ENCODE measurements at places on chromosomes 5 and 9.

DNA sequence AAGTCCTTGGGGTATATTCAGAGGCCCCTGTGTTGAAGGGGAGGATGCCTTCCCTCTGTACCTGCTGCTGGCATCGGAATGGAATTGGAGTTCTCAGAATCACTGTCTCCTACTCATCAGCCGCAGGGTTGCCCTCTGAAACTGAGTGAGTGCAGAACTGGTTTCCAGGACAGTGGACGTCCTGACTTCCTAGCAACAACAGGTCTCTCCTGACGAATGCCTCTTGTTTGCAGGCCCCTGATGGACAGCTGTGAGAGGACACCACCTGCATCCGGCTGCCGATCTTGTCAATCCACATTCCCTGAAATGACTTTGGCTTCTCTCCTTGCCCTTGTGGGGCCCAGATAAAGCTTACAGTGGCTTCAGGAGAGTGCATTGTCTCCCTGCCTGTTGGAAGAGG is 274.5 kb downstream of the NSG2 start:
- DNase-seq: no peak

DNA sequence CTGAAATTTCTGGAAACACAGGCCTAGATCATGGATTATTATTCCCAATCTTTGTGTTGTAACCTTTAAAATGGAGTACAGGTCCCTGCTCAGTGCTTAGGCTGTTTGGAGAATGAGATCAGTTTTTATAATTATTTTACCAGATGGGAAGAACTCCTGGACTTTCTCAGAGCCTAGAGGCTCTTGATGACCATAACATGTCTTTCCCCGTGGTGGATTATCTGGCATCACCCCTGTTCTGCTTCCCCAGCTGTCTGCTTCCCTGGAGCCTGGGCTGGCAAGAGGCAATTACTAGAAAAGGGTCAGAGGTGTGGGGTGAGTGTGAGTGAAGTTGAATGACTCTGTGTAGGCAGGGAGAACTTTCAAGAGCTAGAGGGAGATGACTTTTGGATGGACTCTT is 143.0 kb downstream of the CARTPT start:
- no peak for DNase-seq

DNA sequence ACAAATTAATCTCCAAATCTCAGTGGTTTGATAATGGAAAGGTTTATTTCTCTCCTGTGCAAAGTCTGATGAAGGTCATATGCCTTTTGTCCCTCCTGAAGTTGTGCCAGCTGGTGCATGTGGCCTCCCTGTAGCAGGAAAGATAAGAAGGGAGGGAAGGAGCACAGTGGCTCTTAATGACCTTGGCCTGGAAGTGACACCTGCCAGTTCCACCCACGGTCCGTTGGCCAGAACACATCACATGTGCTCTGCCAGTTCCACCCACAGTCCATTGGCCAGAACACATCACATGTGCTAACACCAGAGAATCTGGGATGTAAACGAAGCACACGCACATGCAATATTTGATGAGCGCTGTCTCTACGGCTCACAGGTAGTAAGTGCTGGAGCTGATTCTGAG is 130.9 kb downstream of the DOCK2 start:
- no peak for DNase-seq

DNA sequence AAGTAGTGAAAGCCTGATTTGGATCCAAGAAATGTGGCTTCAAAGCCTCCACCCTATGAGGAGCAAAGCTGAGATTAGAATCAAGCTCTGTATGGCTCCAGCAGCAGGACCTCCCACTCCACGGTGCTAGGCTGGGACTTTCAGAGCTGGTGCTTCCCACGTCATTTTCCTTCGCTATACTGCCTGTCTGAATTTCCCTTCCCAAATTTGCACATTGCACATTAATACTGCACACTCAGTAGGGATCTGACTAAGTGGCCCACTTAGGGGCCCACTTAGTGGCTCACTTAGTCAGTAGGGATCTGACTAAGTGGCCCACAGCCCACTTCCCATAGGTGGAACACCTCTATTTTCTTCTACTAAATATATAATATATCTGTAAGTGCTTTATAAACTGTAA is 14.1 kb upstream of the SPDL1 start:
- DNase-seq: no peak

DNA sequence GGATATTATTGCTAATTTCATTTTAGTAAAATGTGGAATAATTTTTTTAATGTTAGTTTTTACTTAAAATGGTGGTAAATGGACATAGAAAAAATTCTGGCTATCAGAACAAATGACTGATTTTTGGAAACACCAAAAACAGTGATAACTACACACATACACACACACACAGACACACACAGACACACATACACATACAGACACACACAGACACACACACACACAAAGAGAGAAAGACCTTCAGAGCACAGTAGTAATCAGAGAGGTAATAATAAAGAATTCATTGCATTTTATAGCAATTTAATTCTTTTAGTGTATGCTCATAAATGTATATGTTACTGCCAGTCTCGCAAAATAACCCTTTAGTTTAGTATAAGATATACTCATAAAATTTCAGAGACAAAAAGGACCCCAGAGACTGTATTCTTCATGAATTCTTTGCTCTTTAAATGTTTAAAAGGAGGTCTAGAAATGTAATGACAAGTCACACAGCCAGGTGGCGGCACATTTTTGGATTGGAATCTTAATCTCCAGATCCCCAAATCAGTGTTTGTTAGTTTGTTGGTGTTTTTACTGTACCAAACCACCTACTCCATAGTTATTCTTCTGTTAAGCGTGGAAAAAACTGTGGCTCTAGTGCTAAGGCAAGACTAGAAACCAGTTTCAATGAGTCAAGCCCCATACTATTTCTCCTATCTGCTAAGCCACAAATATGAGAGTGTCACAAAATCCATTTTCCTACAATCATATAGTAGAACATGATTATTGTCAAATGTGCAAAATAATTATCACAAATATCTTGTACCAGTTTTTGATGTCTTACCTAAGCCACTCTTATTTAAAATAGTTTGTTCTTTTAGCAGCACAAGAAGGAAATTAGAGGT is 109.9 kb downstream of the EDIL3 start:
- DNase-seq: peak; percentile 34

- no peak for DNase-seq
Measured at GRCh38 chr9:93589688-93590087, 13.3 kb downstream of the PHF2 start.

DNA sequence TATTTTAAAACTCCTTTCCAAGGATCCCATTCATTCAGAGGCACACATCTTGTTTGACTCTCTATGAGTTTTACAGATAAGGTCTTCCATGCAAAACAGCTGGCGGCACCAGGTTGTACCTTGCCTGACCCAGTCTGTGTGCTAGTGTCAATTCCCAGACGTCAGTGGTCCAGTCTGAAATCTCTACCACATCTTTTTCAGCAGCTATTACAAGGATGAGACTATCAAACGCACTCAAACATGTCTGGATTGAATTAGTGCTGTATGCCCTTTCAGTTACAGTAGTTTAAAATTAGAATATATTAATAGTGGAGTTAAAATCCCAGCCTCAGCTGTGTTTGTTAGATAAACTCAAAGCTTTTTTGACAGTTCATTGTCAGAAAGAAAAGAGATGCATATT is 11.7 kb downstream of the CDC14B start:
- no peak for DNase-seq

GRCh38 chr5:118144540-118144939 is 843.8 kb downstream of the DTWD2 start:
- DNase-seq: no peak

DNA sequence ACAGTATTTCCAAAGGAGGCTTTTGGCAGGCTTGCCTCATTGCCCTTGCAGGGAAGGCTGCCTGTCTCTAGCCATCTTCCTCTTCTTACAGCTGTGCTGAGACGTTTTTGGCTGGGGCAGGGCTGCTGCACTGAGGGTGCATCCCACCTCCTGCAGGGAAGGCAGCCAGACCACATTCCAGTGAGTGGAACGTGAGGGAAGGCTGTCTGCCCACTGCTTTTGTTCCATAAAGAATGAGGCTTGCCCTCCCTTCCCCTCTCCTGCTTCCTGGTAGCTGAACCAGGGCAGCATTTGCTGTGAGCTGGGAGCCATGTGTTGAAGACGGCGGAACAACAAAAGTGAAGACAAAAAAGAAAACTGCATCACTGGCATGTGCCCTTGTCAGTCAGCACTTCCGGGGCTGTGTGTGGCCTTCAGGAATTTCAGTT is 16.8 kb downstream of the MGAT1 start:
- DNase-seq: no peak

GRCh38 chr9:98971168-98971914 is 27.6 kb downstream of the COL15A1 start:
- no peak for DNase-seq

DNA sequence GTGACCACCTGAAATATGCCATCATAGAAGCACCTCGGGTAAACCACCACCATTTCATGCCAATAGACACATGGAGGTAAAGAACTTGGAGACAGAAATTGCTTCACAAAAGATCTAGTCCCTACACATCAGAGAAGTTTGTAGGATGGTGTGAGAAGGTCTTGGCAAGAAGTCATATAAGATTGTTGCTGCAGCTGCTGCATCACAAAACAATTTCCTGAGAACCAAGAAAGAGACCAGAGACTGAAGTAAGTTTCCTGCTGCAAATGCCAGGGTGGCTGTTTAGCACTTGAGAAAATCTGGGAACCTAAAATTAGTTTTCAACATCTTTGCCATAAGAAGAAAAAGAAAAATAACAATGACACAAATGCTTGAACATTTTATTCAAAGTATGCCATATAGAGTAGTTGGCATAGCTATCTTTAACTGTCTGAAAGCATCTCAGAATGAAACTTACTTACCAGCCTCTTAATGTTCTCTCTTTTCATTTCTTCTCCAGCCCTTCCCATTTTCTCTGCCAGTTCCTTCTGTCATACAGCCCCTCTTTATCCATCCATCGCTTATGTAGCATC is 114.3 kb downstream of the KCTD16 start:
- DNase-seq: no peak

GRCh38 chr9:135926402-135927194 is 19.3 kb upstream of the CAMSAP1 start:
- no peak for DNase-seq

GRCh38 chr5:155953335-155953734 is 373.6 kb upstream of the SGCD start:
- DNase-seq: no peak
